Fibroblast of the aortic adventitia (primary cell): ENCODE measurements at places on chromosomes 7 and 10.
A peak's percentile ranks its signal among the peaks of the same experiment; 100 is the strongest.

GRCh38 chr10:60663850-60664249 is 114.4 kb upstream of the CDK1 start:
- DNase-seq: no peak

- DNase-seq: no peak
Measured at GRCh38 chr7:139829025-139829774, at the start of gene TBXAS1. Gene TBXAS1 (plus strand): TSS chr7:139829264. CDS start chr7:139829391, 127 bp downstream.

- no peak for DNase-seq
Measured at GRCh38 chr10:2476812-2477553, 590.4 kb upstream of the PFKP start.

DNA sequence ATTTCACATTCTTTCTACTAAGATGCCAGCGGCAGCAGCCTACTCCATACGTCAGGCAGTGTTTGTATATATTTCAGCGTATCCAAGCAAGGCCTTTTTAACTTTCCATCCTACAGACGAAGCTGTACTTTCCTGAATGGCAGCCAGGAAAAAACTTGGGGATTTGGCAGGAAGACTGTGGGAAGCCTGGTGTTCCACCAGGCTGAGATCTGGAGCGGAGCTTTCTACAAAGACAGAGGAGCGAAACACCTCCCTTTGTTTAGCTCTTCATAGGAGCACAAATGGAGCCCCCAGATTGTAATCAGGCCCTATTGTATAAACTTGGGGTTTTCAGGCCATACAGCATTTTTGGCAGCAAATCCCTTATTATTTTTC is 143.8 kb downstream of the TES start:
- DNase-seq: peak; percentile 94

GRCh38 chr10:77386838-77387237 is 250.8 kb downstream of the KCNMA1 start:
- DNase-seq: peak; percentile 57

- peak; percentile 77 for DNase-seq
Measured at GRCh38 chr7:1533547-1534329, 3.2 kb downstream of the MAFK start.

DNA sequence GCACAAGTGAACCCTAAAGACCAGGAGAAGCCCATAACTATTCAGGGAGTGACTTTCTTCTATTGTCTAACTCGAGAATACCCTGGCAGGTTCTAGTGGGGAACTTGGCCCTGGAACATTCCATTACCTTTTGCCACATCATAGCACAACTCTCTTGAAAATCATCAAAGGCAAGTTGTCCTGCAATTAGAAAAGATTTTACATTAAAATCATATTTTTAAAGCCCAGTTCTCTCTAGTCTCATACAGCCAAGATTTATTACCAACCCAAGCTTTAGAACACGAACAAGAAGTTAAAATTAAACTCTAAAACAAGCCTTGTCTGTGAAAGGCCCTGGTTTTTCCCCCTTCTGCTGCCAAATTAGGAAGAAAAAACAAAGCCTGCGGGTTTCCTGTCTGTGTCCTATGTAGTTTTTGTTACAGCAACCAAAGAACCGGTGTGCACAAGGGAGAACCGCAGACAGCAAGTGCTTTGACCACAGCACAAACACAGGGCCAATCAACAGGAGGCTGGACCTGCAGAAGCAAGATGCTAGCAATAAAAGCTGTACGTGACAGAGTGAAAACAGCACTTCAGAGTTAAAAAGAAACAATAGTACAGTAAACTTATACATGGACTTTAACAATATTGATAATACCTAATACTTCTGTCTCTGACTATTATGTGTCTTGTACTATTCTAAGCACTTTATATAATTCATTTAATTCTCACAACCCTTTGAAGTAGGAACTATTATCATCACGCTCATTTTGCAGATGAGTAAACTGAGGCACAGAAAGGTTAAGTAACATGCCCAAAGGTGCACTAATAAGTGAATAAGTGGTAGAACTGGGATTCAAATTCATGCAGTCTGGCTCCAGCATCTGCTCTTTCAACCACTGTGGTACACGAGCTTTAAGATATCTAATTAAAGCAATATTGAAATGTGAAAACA is 65.8 kb downstream of the STK17A start:
- peak; percentile 74 for DNase-seq

GRCh38 chr7:156386097-156386496 is 254.5 kb upstream of the RNF32 start:
- DNase-seq: no peak

- DNase-seq: no peak
Measured at GRCh38 chr7:104137511-104137910, 70.3 kb downstream of the ORC5 start.

GRCh38 chr10:103678178-103678526 is 177.2 kb downstream of the SH3PXD2A start:
- peak; percentile 98 for DNase-seq

- peak; percentile 19 for DNase-seq
Measured at GRCh38 chr7:78125884-78126283, 327.3 kb downstream of the PHTF2 start.

- no peak for DNase-seq
Measured at GRCh38 chr10:133143546-133143945, 16.5 kb upstream of the KNDC1 start.

DNA sequence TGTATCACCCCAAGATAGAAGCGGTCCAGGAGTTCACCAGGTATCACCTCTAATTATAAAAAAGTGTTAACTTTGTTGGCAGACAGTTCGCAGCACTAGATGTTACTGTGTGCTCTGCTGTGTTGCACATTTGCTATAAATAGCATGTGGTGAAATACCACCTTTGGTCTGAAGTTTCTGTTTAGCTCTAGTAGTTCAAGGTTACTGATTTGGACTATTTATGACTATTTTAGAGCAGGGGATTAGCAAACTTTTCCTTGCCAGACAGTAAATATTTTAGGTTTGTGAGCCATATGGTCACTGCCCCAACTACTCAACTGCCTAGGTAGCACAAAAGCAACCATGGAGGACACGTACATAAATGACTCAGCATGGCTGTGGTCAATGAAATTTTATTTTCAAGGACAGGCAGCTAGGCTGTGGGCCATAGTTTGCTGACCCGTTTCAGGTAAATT is 16.5 kb downstream of the DENND10 start:
- no peak for DNase-seq

DNA sequence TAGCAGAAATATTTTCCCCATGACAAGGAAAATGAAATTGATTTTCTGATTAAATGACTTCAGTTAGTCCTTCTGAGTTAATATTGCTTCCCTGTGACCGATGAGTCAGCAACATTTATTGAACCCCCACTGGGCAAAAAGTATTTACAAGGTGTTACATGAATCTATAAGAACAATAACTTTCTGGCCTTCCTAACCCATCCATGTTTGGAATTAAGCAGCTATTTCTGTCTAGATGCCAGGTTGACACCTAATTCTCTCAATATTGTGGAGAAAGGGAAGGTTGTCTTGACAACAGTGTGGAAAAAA is 112.9 kb upstream of the JAZF1 start:
- no peak for DNase-seq

DNA sequence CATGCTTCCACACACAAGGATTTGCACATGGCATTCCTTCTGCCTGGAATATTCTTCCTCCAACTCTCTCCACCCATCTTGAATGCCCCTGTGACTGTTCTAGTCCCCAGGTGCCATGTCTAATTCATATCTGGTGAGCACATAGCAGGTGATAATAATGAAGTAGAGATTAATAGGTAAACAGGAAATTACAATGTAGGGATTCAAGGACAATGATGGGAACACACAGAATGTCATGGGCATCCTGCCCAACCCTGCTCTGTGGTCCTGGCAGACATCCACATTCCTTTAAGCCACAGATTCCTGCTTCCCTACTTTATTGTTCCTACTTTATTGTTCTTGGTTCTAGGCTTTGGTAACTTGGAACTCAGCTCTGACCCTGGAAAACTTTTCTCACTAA is 115.8 kb downstream of the THSD7A start:
- DNase-seq: peak; percentile 73

DNA sequence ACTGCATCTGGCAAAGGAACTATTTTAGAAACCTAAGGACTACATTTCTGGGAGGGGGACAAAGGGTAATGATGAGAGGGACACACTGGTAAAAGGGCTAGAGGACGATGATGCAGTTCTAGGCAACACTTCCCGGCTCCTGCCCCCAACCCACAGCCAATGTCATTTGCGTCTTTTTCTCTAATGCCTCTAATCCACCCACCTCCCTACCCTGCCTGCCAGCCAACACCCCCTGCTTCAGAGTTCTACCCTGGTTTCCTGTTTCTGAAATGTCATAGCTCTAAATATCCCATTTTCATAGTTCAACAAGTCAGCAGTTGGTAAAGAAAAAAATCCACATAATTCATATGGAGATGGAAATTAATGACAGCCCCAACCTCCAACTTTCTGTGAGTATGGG is 79.0 kb downstream of the KIAA1549 start:
- no peak for DNase-seq

DNA sequence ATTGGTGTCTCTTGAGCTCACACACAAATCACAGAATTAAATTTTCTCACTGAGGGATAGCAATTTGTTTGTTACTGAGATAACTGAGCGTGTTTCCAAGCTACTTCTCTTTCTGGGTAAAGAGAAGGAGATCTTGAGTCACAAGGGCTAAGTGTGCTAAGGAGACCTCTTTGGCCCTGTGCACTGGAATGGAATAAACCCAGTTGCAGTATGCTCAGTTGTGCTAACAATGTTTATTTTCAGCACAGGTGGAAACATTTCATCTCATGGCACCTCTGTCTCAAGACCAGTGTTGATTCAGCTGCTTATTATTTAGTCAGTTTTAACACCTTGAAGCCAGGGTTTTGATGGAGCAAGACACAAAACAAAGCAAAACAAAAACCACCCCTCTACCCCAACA is 22.5 kb upstream of the UBE2H start:
- DNase-seq: no peak

DNA sequence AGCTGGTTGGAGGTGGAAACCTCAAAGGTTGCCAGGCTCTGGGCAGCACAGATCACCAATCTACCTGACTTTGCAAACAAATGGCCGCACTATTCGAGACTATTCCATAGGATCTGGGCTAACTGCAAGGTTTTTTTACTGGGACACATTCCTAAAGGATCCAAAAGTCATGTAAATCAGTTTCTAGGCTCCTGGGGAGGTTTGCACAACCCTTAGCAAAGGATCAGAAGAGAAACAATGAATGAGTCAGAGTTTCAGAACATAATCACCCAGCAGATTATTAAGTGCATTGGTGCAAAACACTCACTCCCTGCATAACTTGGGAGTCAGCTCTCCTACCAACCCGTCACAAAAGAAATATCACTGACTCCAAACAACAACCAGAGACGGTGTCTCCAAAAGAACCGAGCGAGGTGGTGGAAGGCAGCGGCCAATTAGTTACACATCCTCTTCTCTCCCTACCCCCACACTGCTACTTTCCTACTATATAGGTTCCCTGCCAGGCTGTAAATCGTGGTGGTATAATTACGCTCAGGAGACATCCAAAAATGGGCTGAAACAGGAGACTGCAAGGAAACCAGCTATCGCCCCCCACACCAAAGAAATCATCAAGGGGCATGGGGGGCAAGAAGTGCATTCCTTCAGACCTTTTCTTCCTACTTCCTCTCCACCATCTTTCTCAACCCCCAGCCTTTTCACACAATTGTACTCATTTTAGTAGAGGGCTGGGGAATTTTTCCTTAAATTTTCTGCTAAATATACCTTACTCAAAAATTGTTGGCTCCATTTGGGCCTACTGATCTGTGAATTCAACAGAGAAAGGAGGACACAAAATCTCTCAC is 3.2 kb downstream of the UBE2H start:
- peak; percentile 87 for DNase-seq

- DNase-seq: no peak
Measured at GRCh38 chr7:17558558-17559332, 260.3 kb downstream of the AHR start.

- DNase-seq: no peak
Measured at GRCh38 chr10:1745780-1746456, 8.6 kb upstream of the ADARB2 start.

DNA sequence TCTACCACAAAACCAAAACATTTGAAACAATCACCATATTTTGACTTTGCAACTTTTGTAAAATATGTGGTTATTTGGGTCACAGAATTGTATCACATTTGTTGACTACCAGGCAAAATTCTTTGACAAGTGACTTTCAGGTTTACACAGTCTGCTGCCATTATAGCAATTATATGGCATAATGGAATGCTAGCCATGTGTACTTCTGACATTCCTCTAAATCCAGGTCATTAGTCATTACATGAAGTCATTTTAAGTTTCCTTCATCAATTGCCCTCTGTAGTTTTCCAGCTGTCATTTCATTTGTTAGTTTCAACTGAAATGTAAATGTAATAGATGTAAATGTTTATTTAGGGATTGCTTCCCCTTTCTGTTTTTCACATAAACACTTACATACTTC is 137.5 kb downstream of the IMMP2L start:
- DNase-seq: peak; percentile 27

GRCh38 chr7:47047384-47047783 is 534.5 kb downstream of the TNS3 start:
- DNase-seq: peak; percentile 32

DNA sequence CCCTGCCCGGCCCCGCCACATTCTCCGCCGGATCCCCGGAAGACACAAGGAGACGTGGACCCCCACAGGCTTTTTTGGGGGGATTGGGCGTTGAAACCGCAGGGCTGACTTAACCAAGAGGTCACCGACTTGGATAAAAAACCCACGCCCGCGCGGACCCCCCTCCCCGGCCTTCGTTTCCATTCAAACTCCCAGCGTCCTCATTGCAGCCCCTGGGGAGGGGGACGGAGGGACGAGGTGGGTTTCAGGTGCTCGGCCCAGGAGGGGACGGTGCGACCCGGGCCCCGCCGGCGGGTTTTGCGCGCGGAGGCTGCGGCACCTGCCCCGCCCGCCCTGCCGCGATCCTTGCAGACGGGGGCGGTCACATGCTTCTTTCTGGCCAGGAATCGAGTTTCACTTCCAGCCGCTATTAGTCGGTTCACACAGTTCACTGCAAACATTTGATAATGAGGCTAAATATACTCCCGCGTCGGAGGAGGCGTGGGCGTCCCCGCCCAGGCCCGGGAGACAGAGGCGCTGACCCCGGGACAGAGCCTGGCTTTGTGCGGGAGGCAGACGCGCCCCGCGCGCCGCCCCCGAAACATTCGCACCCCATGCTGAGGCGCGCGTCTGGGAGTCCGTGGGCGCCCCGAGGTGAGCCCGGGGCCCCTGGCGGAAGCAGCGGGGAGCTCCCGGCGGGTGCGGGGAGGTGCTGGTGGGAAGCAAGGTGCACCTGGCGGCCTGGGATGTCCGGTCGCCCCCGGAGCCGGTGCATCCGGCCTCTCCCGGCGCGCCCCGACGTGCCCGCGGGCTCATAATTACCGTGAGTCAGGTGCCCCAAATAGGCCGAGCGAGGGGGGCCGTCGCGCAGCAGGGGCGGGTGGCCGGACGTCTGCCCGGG is 2.7 kb upstream of the PDGFA start:
- peak; percentile 39 for DNase-seq

- peak; percentile 70 for DNase-seq
Measured at GRCh38 chr10:15227611-15228372, 59.3 kb upstream of the NMT2 start.

GRCh38 chr7:87709258-87709657 is 81.1 kb downstream of the RUNDC3B start:
- no peak for DNase-seq

DNA sequence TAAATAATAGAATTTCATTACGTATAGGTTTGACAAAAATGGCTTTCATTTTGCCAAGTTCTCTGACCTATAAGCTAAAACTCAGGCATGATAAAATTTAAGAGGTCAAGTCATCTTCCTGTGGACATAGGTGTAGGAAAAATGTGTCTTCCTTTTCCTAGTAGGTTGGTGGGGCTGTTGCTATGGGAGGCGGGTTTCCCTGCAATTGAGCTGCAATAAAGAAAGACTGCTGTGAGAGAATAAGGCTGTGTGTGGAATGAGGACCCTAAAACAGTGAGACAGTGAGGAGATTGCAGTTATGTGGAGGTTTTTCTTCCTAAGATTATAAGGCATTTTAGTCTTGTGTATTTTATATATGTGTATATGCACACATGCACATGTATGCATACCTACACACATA is 13.0 kb upstream of the SEMA3A start:
- no peak for DNase-seq
